Dermis microvascular lymphatic vessel endothelial cell (primary cell): ENCODE measurements at places on chromosomes 1 and 21. TPM values are rescaled to one million over a fixed set of nuclear protein-coding genes. Genes with fewer than 3 reads are reported as not detected.

DNA sequence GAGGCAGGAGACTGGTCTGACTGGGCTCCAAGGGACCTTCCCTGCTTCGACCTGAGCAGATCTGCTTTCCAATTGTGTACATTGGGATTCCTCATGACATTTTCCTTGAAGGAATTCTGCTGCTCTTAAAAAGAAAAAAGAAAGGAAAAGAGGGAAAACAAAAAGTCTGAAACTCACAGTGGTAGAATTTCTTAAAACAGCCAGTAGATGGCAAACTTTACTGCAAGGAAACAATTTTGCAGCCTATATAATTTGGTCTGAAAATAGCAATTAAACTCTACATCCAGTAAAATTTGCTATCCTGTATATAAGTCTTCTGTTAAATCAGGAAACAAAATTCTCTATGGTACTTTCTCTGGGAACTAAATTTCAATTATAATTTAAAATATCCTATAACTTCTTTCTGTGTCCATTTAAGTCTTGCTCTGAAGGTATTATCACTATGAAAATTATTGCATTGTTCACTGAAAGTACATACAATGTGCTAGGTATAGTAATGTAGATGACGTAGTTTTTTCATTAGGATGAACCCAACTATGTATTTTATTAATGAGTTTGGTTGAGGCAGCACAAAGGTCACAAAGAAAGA is 59.8 kb downstream of the CRB1 start:
- DNase-seq: peak; percentile 4

DNA sequence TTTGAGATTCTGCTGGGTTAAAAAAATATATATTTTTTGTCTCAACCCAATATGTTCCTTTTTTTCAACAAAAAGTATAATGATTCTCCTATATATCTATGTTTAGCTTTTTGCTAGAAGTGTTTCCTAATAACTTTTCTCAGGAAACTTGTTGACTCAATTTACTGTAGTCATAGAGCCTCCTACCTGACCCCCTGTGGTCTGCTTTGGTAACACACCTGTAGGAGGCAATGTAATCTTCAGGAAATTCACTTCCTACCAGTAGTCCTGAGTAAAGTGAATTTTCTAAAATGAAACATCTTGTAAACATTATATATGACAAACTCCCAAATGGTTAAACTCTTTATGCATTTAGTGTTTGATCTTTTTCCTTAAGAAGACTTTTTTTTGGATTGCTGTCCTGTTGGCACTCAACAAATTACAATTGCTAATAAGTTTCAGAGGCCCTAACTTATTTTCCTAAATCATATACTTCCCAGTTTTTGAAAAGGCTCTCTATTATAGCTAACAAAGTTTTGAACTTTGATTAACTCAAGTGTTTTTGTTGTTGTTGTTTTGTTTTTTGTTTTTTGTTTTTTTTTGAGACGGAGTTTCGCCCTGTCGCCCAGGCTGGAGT is 118.3 kb downstream of the OLFML2B start:
- peak; percentile 37 for DNase-seq

DNA sequence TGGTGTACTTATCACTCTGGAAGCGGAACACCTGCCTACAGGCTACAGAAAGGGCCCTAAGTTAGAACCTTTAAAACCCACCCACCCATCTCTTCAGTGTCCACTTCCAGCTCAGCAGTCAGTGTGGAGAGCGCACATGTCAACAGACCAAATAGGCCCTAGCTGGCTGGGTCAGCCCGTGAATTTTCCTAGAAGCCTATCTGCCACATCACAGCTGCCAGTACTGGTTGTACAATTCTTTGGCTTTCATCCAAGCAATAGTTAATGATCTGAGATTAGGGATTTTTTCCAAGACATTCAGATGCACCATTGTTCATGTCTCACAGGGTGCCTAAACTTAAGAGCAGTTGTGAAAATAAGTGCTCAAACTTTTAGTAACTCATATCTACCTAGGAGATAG is 197.1 kb downstream of the KCNK2 start:
- DNase-seq: no peak

DNA sequence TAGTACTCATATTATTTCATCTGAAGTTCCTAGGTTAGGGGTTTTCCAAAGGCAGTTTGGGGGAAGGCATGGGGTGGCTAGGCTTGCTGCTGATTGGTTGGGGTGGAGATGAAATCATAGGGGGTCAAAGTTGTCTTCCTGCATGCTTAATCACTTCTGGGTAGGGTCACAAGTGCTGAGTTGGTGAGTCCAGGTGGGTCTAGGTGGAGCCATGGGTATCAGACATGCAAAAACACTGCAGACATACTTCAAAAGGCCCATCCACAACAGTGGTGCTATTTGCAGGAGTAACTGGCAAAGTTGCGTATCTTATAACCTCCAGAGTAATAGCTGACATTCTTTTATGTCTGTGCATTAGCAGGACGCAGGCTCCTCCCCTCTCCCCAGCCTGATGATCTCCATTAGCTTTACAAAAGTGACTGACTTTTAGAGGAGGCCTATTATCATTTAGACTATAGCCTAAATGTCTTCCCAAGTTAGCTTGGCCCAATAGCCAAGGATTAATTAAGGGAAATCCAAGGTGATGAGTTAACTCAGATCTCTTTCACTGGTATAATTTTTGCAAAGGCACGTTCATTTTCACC is 374.4 kb upstream of the PRMT6 start:
- DNase-seq: no peak

GRCh38 chr1:172588296-172589291 is 55.6 kb downstream of the SUCO start:
- peak; percentile 94 for DNase-seq

GRCh38 chr1:6738987-6739676 is 37.5 kb upstream of the DNAJC11 start:
- DNase-seq: no peak

- DNase-seq: peak; percentile 91
Observed at GRCh38 chr21:42198929-42199867, 19.7 kb upstream of the ABCG1 start.

- no peak for DNase-seq
Observed at GRCh38 chr1:101728029-101728428, 268.7 kb downstream of the OLFM3 start.

- DNase-seq: no peak
Observed at GRCh38 chr1:234662148-234662547, 52.2 kb upstream of the IRF2BP2 start.

DNA sequence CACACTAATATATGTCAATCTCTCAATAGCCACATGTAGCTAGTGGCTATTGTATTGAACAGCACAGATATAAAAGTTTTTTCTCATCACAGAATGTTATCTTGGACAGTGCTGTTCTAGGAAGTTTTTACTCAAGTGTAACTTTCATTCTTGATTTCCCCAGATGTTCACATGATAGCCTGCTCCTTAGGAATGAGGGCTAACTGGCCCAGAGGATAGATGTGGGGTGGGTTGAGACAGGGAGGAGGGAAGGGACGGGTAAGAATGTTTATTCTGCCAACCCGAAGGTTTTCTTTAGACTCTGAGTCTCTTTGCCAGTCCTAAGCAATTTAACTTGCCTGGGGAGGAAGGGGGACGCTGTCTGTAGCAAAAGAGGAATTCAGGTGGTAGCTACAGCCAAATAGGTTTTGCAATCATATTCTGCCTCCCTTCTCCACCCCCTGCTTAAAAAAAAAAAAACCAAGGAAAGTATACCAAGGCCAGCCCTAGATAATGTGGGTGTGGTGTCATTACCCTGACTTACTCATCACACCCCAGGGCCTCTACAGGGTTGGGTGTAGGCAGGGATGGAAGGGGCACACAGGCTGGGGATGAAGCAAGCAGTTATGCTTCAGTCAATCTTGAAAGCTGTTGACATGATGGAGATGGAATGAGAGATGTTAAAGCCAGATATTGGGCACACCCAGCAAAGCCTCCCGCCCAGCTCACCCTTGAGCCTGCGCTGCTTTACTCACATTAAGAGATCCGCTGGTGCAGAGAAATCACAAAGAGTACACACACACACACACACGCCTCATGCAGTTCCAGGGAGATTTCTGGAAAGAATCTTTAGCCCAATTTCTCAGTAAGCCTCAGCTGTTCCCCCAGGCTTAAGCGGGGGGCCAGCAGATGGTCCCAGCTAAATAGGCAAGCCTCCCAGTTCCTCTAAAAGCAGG is 59.9 kb downstream of the PLXNA2 start:
- peak; percentile 36 for DNase-seq

DNA sequence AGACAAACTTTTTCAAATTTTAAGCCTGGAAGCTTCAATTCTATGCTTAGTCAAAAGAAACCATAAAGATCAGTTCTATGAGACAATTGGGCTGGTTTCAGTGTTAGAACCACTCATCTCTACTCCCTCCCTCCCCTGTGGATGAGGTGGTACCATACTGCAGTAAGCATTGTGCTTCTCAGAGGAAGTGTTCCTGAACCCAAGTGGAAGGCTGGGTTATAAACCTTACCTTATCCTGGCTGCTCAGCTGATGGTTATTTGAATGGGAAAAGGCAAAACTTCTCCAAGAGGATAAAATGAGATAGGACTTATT is 34.1 kb upstream of the RGL1 start:
- no peak for DNase-seq

- DNase-seq: no peak
Observed at GRCh38 chr1:238772322-238772721, 614.0 kb upstream of the CHRM3 start.

DNA sequence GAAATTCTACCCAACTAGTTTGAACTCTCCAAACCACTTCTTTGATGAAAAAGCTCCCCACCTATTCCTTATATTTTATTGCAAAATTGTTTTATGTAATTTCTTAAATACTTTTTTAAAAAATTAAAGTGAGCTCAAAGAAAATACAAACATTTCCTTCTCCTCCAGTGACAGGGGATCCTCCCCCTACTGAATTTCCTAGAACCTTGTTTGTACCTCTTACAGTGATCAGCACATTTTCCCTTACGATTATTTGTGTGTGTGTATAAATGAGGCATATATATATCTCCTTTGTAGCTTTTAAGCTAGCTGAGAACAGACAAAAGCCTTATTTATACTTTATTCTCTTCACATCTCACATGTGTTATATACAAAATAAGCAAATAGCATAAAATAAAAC is 44.4 kb downstream of the VAV3 start:
- no peak for DNase-seq

GRCh38 chr1:21293537-21294265 is 3.4 kb upstream of the ECE1 start:
- DNase-seq: no peak

- no peak for DNase-seq
Observed at GRCh38 chr1:198030682-198031081, 113.5 kb downstream of the LHX9 start.

- no peak for DNase-seq
Observed at GRCh38 chr1:162080472-162081015, 11.1 kb downstream of the NOS1AP start.

DNA sequence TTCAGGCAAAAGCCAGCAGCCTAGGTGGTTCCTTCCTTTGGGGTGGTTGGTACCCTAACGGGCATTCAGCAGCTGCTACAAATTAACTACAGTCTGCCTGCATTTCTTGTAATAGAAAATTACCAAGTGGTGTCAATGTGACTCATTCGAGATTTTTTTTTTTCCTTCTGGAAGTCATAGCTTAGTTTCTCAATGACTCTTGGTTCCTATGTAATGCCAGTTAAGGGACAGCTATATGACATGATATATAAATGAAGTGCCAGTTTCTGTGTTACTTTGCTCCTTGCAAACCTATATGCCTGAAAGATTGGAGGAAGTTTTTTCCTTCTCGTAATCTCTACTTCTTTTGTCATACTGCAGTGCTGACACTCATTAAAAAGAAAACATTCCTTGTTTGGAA is 2.6 kb downstream of the MGST3 start:
- DNase-seq: no peak

SLC44A3 gene
- total RNA-seq: 1.3 and 4.7 TPM in 2 replicates

ATP1A4 gene
- not detected in 2 replicates for total RNA-seq

MPL gene
- total RNA-seq: 0.13 TPM in 2 replicates

OR2T33 gene
- not detected in 2 replicates for total RNA-seq

PIGV gene
- total RNA-seq: 6.2 and 7.2 TPM in 2 replicates

PSRC1 gene
- 1.8 and 4.5 TPM in 2 replicates for total RNA-seq

NTRK1 gene
- not detected in 2 replicates for total RNA-seq
